Sigmoid colon (tissue), 7 donors: ENCODE measurements at places on chromosomes 12 and 14. TPM values are rescaled to one million over a fixed set of nuclear protein-coding genes. Genes with fewer than 3 reads are reported as not detected.

- H3K27ac ChIP-seq: peak overlapping the region; percentile 70
- H3K27me3 ChIP-seq: no peaks in the 10 kb centered on the region
- peaks cover 9% of the 10 kb centered on the region for H3K36me3 ChIP-seq
Measured at GRCh38 chr14:103735815-103736545, 20.4 kb downstream of the ZFYVE21 start.

The RNASE3 gene
- total RNA-seq: 2.6 TPM

The IFI27L2 gene
- total RNA-seq: 73.4 TPM

The RFX4 gene
- not detected for total RNA-seq

The SLC22A17 gene
- 23.9 TPM for total RNA-seq
